ENCODE measurements at places on chromosomes 13 and 19. TPM values are rescaled to one million over a fixed set of nuclear protein-coding genes. Genes with fewer than 3 reads are reported as not detected.

The CASP14 gene
- total RNA-seq = not detected

The LGALS4 gene
- 1.5 TPM for total RNA-seq

The CYSLTR2 gene
- total RNA-seq = not detected

The NRTN gene
- 4.9 TPM for total RNA-seq

The YJEFN3 gene
- total RNA-seq = 11.9 TPM

The ZFR2 gene
- total RNA-seq = 22.6 TPM

The TNFSF9 gene
- 2.9 TPM for total RNA-seq

The KLK12 gene
- not detected for total RNA-seq

The ZNF428 gene
- 20.1 TPM for total RNA-seq

The ZNF221 gene
- total RNA-seq = 7.0 TPM

The ARID3A gene
- 113 TPM for total RNA-seq

The SYT5 gene
- total RNA-seq = 2.5 TPM

The C19orf33 gene
- 22.3 TPM for total RNA-seq

The ZNF440 gene
- total RNA-seq = 10.9 TPM

The EDNRB gene
- total RNA-seq = 142 TPM

The MADCAM1 gene
- 3.9 TPM for total RNA-seq

The ZNF382 gene
- total RNA-seq = 8.2 TPM

The ZSCAN1 gene
- total RNA-seq = 0.78 TPM

The CUL4A gene
- total RNA-seq = 100 TPM

The ARRDC2 gene
- 9.9 TPM for total RNA-seq

The KCNJ14 gene
- 1.1 TPM for total RNA-seq

The MATK gene
- 28.3 TPM for total RNA-seq

The ZNF98 gene
- total RNA-seq = not detected

The RAVER1 gene
- 87.4 TPM for total RNA-seq

The DACH1 gene
- total RNA-seq = 0.37 TPM

The LACC1 gene
- total RNA-seq = 5.6 TPM

The PCP2 gene
- 0.85 TPM for total RNA-seq

The SLC35E1 gene
- total RNA-seq = 27.5 TPM

The SMIM7 gene
- total RNA-seq = 54.3 TPM

The SHANK1 gene
- 3.9 TPM for total RNA-seq

All from WTC11 (cell line).